ENCODE measurements at places on chromosomes 2 and 18.
A peak's percentile ranks its signal among the peaks of the same experiment; 100 is the strongest.

DNA sequence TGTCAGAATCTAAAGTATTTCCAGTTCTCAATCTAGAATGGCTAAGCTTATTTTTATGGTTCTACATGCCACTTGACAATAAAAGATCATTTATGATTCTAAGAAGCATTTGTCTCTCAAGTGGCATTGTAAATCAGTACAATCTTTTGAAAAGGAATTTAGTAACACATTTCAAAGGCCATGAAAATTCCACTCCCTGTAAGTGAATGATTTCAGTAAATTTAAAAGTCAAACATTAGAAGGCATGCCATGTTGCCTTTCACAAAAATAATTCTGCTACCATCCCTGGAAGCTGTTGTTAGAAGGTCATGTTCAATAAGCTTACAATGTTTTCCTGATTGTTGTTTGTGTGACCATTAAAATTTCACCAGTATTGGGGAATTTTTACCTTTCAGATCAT lies 142.9 kb downstream of the RPIA start:
- no peak for DNase-seq

DNA sequence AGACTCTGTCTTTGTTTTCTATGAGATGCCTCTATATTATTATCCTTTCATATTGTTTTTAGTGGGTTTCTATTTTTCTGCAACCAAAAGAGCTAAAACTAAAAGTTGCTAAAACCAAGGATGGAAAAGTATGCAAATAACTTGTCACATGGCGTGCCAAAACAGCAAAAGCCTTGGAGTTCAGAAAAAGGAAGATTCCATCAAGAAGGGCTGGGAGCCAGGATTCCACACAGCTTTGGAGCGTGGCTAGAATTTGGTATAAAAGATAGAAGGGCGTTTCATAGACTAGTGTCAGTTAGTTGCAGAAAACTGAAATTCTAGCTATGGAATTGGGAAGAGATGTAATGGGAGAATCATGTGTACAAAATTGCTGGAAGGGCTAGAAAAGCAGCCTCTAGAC lies 4.1 kb downstream of the SCYGR1 start:
- DNase-seq = no peak

GRCh38 chr2:188285049-188285448 lies 6.6 kb upstream of the GULP1 start:
- DNase-seq = no peak

- no peak for DNase-seq
These were observed 14.6 kb upstream of the MEP1B start for GRCh38 chr18:32175265-32175664.

- DNase-seq = no peak
These were observed 54.1 kb downstream of the EPB41L5 start for GRCh38 chr2:120066800-120067547.

GRCh38 chr2:207227749-207228145 lies 62.0 kb upstream of the KLF7 start:
- no peak for DNase-seq

DNA sequence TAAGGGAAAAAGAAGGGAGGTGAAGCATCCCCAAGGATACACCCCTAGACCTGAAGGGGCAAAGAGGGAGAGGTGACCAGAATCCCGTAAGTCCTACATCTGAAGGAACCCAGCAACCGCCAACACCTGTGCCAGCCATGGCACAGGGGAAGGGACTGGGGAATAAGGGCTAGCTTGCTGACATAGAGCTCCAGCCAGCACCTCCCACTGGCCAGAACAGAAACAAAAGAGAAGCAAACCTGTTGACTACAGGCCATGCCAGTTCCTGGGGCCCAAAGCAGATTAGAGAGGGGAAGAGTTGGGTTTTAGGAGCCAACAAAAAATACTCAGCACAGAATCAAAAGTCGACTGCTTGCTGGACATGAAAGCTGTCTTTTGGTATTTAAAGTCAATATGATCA lies 244.6 kb downstream of the SUCLG1 start:
- DNase-seq = no peak

GRCh38 chr2:53782676-53783075 lies 4.1 kb downstream of the ASB3 start:
- no peak for DNase-seq

DNA sequence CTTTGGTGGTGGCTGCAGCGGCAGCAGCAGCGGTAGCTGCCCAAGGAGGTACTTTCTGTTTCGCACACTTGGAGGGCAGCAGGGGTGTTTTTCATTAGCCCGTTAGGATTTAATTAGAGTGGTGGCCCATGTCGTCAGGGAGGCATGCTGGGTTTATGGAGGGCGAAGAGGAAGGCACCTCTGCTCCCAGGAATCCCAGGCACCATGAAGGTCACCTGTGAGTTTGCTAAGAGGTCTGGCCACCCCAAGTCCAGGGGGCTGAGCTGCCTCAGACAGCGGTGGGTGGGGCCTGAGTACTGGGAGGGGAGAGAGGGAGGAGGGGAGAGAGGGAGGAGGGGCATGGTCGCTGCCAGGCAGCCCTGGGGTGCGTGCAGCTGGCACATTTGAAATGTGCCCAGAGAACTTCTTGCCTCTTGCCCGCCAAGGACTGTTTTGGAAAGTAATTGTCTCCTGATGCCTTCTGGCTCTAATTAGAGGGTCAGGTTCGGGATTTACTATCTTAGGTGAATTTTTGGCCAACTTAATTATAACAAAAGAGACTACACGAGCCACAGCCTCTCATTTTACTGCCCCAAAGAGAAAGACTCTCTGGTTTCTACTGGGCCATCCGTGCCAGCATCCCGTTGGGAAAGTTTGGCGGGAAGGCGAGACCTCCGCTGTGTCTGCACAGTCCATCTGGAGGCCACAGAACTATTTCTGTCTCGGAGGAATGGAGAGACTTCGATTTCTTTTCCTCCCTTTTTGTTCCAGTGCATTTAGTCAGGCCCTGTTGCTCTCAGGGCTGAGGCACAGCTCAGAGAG lies 62.0 kb downstream of the GLI2 start:
- no peak for DNase-seq

GRCh38 chr18:27942706-27943105 lies 234.2 kb downstream of the CDH2 start:
- DNase-seq = no peak

DNA sequence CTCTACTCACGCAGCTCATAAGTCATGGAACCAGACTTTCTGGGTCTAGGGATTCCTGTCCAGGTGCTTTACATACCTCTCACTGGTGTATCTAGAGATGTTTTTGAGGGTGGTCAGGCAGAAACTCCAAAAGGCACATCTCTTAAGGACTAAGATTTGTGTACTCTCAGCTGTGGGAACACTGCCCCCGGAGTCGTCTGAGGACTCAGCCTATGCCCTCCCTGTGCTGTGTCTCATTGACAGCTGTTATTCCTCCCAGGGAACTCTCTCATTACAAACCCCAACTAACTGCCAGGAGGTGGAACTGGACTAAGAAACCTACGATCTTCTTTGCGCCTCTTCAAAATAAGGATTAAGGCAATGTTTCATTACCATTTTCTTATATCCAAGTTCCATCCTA lies 293.9 kb upstream of the DLGAP1 start:
- no peak for DNase-seq

DNA sequence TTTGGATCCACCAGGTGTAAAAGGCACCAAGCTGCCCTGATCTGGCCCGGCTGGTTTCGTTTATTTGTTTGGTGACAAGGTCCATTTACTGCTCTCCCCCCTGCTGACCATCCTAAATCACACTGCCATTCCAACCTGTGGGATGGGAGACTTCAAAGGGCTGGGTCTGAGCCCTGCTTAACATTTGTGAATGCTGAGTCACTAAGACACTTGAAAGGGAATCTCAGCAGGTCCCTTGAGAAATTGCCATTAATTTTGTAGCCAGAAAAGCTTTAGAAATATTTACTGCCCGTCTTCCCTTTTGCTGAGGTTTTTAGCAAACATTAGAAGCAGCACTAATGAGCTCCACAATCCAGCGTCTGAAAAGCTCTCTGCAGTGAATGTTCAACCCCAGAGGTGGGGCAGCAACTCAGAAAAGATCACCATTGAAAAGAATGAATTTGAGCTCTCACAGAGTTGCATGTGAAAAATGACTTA lies 133.8 kb downstream of the ARL4C start:
- DNase-seq = no peak

DNA sequence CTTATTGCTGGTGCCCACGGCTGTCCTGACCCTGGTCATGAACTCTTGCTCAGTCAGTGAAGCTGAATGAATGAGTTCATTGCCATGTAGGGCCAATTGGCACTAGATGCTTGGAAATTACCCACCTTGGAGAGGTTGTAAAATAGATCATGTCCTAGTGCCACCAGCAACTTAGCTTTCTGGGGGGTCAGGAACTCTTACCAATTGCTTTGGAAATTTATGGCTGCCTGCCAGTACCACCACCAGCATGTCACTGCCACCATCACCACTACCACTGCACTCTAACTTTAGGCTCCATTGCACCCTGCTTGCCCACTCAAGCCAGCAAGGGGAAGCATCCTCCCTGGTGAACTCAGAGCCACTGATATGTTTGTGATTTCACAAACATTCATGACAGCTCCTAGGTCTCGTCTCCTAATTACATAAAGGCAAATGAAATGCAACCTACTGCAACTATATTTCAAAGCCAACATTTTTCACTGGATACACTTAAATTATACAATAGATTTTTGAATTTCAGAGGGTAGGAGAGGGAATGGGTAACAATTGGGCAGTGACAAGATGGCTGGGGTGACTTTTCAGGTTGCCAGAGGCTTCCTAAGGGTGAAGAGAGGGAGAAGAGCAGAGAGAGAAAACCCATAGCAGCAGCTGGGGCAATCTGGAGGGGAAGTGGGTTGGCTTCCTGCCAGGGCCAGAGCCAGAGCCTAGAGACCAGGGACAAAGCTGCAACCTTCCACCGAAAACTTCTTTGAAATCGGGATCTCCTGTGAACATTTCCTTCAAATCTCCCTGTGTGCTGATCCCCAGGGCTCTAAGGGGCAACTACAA lies 3.5 kb upstream of the EMILIN1 start:
- DNase-seq = peak; percentile 76

DNA sequence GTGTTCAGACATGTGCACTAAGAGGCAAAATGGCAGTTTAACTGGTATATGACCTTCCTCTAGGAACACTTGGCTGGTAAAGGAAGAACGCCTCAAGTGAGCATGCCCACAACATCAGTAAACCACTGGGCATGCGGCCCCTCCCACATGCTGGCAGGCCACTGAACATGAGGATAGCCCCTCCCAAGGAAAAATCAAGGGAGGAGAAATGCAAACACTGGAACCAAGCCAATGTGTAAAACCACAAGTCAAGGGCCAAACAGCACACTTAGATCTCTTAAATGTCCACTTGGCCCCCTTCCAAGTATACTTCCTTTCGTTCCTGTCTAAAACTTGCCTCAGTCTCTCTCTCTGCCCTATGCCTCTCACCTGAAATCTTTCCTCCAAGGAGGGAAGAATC lies 980.8 kb downstream of the TSN start:
- DNase-seq = no peak

- DNase-seq = no peak
These were observed 1.3 kb upstream of the USP34 start for GRCh38 chr2:61471905-61472805.

DNA sequence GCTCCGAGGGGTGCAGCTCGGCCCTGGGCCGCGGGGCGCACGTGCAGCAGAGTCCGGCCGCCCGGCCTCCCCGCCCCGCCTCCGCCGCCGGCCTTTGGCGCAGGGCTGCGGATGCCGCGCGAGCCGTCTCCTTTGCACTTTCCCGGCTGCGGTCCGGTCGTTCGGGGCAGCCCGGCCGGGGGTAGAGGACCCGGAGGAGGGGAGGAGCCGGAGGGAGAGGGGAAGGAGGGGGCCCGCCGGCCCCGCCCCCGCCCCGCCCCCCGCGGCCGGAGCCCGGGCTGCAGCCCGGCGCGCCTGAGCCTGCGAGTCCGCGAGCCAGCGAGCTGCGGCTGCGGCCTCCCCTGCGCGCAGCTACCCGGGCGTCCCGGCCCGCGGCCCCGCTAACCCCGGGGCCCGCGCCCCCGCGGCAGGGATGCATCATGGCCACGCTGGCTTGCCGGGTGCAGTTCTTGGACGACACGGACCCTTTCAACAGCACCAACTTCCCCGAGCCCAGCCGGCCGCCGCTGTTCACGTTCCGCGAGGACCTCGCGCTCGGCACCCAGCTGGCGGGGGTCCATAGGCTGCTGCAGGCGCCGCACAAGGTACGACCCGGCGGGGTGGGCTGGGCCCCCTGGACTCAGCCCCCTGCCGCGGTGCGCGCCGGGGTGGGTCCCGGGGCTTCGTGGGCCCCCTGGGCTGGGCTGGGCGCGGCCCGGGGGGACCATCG lies at the start of gene FHOD3:
FHOD3 (plus strand) TSS at position 297 of the 709 bp plus-strand sequence; CDS start at position 420, 123 bp downstream.
- DNase-seq = peak; percentile 4

DNA sequence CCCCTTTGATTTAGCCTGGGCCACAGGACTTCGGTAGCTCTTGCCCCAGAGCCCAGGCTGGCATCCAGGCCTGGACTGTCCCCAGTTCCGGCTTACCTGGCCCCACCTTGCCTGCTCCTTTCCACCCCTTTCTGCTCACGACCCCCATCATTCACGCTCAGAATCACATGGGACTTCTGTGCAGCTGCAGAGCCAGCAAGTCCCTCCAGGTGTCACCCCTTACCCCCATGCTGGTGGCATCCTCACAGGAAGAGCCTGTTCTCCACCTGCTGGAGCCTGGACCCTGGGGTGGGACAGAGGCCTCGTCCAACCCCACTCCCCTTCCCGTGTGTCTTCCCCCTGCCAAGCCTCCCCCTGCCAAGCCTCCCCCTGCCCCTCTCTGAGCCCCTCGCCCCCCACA lies 7.9 kb upstream of the KCNIP3 start:
- DNase-seq = no peak

- DNase-seq = no peak
These were observed 58.2 kb downstream of the HS6ST1 start for GRCh38 chr2:128260239-128261138.

DNA sequence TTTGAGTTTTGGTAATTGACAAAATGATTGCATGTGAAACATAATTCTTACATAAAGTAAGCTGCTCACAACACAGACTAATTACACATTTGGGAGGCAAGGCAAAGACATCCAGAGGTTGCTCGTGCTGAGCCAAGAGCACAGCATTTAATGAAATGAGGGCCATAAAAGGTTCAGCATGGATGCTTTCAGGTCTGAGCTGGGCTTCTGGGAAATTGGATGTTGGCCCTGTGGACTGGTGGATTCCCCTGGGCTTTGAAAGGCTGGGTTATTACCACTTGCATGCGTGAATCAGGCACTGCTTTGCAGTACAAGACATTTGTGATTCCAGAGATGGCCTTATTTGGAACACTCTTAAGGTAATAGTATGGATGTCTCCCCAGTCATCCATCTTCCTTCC lies 533.5 kb upstream of the NRP2 start:
- DNase-seq = no peak

DNA sequence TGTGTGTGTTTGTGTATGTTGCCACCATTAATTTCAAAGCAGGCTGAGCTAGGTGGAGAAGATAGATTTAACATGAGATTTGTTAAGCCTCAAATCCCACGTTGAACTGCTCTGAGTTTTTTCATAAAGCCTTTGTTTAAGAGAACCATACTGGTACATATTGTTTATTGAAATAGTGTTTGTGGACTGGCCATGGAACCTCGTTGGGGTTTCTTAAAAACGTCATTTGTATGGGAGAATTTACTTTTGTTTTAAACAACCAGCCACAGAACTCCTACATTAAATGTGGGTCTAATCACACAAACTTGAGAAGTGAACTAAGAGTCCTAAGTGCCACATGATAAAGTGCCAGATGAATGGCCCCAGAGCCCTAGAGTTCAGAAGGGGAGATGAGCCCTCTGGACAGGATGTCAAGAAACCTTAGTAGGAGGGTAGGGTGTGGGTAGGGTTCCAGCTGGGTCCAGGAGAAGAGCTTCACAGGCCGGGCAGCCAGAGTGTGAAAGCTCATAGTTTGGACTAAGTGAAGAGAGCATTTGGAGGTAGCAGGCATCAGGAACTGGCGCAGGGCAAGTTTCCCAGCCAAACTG lies 120.6 kb upstream of the EML6 start:
- DNase-seq = no peak

All from hematopoietic multipotent progenitor cell (in vitro differentiated cells).